ENCODE measurements at places on chromosomes 16 and 17.

GRCh38 chr17:47310186-47310733, 13.5 kb upstream of the EFCAB13 start:
- DNase-seq = no peak

- DNase-seq = no peak
These were observed 42.5 kb downstream of the GOSR1 start for GRCh38 chr17:30519707-30520106.

DNA sequence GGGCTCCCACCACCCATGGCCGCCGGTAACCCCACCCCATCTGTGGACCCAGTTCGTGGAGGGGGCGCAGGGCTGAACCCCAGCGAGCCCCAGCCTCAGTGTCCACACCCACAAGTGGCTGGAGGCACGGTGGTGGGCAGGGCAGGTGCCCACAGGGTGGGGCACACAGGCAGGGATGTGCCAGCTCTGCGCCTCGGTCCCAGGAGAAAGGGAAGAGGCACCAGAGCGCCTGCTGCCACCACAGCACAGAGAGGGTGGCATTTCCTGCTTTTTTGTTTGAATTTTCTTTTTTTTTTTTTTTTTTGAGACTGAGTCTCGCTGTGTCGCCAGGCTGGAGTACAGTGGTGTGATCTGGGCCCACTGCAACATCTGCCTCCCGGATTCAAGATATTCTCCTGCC, 19.0 kb downstream of the ZFPM1 start:
- DNase-seq = peak; percentile 32

GRCh38 chr17:7856011-7856810, 1.1 kb downstream of the NAA38 start:
- DNase-seq = no peak

- DNase-seq = no peak
These were observed 278.9 kb upstream of the KCNJ16 start for GRCh38 chr17:69796078-69796477.

DNA sequence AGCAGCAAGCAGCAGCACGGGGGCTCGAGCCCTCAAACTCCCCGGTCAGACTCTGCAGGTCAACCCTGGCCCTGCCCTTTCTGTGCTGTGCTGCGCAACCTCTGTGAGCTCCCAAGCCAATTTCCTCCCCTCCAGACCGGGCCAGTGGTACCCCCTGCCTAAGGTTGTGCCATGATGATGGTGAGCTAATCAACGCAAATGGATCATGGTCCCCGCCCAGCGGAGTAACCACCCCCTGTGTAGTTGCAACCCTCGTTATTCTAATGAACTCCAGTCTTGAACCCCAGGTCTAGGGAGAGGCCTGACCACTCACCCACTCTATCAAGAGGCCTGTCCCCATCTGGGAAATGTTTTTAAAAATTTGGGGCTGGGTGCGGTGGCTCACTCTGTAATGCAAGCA, 201.8 kb upstream of the FOXF1 start:
- DNase-seq = no peak

DNA sequence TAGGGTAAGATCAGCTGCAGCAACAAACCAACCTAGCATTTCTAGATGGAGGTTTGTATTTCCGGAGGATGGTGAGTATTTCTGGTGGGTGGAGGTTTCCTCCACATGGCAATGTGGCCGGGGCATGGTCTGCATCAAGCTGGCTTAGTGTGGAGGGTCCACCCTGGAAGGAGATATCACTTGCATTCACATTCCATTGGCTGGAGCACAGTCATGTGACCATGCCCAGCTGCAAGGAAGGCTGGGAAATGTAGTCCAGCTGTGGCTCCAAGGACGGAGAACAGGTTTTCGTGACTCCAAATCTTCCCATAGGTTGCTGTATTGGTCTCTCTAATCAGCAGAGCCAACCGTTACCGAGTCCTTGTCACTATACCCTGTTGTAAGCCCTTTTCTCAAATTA, 68.7 kb downstream of the RAI1 start:
- peak; percentile 51 for DNase-seq

DNA sequence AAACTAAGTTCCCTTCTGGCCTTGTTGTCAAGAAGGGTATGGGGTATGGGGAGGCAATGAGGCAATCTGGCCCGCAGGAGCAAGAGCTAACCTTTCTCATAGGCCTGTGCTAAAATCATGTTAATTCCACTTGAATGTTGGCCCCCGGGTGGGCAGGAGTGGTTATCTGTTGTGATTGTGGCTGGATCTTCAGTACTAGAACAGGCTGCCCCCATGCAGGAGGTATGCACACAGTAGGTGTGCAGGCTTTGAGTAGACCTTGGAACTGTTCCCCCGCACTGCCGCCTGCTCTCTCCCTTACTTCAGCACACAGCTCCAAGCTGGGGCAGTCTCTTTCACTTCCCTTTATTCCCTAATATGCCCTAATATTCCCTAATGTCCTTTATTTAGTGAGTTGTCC, 52.4 kb upstream of the TANGO6 start:
- DNase-seq = no peak

DNA sequence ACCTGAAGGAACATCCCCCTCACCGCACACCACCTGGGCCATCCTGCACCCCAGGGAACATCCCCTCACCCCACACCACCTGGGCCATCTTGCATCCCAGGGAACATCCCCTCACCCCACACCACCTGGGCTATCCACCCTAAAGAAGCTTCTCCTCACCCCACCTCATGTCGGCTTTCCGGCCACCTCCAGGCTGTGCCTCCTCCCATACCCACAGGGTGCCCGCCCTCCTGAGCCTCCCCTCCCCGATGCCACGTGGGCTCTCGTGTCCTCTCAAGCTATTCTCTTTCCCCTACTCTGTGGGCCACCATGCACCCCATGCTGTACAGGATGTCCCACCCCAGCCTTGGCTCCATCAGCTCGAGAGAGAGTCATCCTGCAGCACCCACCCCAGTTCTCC, 18.0 kb downstream of the MYLK3 start:
- no peak for DNase-seq

- DNase-seq = no peak
These were observed 1.1 kb downstream of the FOXL1 start for GRCh38 chr16:86579268-86580062.

- DNase-seq = no peak
These were observed 197.6 kb downstream of the CDH13 start for GRCh38 chr16:82824408-82824807.

- no peak for DNase-seq
These were observed 12.7 kb downstream of the KRT12 start for GRCh38 chr17:40854175-40854814.

DNA sequence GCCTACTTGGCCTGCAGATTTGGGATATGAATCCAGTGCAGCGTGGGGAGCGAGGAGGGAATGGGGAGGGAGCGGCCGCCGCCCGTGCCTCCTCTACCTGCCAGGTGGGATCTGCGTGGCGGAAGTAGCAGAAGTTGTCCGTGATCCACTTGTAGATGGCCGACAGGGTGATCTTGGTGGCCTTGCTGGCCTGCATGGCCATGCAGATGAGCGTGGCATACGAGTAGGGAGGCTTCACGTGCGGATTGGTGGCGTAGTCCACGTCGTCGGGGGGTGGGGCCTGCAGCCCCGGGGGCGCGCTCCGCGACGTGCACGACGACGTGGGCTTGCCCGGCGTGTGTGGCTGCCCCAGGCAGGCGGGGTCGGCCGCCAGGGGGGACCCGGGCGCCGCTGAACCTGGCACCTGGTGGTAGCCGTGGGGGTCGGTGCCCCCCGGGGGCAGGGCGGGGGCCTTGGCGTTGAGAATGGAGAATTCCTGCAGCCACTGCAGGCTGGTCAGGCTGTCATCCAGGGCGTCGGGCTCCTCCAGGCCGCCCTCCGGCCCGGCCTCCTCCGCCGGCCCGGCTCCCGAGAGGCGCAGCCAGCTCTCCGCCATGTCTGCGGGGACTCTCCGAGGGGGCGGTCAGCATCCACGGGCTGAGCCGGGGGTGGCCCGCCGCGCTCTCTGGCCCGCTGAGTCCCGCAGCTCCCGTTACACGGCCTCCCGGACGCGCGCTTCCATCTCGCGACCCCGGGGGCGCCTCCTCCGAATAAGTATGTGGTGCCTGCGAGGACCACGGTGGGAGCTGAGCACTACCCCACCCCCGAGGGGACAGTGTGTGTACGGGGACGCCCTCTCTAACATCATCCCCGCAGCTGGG, 1.0 kb downstream of the FOXJ1 start:
- DNase-seq = peak; percentile 60

GRCh38 chr16:3610698-3611145, 684 bp downstream of the SLX4 start:
- DNase-seq = no peak

DNA sequence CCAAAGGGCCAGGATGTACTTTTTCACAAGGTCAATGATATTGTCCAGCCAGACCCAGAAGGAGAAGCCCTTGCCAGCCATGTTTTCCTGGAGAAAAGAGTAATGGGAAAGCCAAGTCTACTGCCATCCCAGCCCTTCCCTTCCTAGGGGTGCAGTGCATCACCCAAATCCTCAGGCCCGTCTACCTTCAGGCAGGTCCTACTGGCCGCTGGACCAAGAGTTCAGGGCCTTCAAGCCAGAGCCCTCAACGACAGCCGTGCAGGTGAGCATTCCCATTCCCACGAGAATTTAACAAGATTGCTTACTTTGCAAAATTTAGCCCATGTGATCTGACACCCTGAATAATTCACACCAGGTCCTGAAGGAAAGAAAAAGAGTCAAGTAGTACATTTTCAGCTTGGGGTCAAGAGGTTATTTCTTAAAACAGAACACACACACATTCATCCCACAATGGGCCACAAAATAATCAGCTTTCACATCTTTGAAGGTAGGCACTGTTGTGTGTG, 35.0 kb downstream of the STAT5A start:
- no peak for DNase-seq

DNA sequence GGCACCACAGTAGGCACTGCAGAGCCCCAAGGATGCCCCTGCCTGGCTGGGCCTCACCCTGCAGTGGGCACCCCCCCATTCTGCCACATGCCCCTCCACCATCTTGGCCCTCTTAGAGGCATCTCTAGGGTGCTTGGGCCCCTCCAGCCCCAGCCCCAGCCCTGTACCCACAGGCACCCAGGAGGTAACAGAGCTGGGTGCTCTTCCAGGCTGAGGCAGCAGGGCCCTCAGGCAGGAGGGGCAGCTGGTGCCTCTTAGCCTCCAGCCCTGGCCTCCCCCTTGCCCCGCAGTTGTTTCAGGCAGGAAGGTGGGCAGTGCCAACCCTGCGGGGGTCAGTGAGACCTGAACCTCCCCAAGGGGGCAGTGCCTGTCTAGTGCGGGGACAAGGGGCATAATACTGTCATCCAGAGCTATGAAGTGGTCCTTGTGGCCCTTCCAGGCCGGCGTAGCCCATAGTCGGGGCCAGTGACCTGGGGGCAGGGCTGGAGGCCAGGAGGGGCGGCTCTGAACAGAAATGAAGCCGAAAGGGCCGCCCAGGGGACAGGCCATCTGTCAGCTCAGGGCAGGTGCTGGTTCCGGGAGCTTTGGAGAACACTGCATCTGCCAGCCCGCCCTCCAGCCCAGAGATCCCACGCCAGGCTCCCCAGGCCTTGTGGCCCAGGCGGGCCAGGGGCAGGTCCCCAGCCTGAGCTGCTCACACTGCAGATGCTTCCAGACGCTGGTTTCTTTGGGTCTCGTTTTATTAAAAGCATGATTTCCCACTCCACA, 4.9 kb upstream of the AATK start:
- DNase-seq = no peak

- DNase-seq = no peak
These were observed 220.3 kb downstream of the CPPED1 start for GRCh38 chr16:12583237-12583897.

GRCh38 chr16:83310816-83311215, 497.0 kb upstream of the HSBP1 start:
- no peak for DNase-seq

- no peak for DNase-seq
These were observed 403.4 kb downstream of the GRIN2A start for GRCh38 chr16:9778849-9779248.

- DNase-seq = no peak
These were observed 71.3 kb downstream of the YPEL2 start for GRCh38 chr17:59402760-59403159.

- no peak for DNase-seq
These were observed 842 bp upstream of the TEDC2 start for GRCh38 chr16:2458887-2459646.

All from naive thymus-derived CD8-positive, alpha-beta T cell (primary cell).